T-helper 22 cell (primary cell): ENCODE measurements at places on chromosomes 11 and 22.

- peak; percentile 52 for DNase-seq
Measured at GRCh38 chr22:50247748-50248147, 2.9 kb upstream of the TUBGCP6 start.

- no peak for DNase-seq
Measured at GRCh38 chr11:1934335-1935155, 12.6 kb upstream of the MRPL23 start.

DNA sequence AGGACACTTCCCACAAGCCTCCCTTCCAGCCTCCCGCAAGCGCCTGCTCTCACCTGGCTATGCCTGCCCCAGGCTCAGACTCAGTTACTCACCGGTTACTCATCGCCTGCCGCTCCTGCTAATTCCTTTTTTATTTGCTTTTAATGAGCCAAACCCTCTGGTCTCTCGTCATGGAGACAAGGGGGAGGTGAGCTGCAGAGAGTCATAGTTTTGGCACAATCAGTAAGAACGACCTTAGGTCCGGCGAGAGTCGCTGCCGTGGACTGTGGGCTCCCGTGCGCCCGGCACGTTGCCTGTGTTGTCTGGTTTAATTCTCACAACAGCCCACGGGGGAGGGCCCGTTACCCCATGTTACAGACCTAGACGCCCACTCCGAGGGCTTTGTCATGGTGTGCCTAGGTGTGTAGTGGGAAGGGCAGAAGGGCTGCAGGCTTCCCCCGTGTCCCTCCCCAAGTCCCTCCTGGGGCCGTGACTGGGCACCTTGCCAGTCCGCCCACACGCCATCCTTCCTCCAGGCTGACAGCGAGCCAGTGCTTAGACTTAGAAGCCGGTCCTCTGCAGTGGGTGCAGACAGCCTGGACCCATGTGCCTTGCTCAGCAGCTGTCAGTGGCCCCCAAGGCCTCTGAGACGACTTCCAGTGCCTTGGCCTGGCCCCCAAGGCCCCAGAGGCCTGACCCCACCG, 42.2 kb downstream of the WNT7B start:
- DNase-seq: no peak

DNA sequence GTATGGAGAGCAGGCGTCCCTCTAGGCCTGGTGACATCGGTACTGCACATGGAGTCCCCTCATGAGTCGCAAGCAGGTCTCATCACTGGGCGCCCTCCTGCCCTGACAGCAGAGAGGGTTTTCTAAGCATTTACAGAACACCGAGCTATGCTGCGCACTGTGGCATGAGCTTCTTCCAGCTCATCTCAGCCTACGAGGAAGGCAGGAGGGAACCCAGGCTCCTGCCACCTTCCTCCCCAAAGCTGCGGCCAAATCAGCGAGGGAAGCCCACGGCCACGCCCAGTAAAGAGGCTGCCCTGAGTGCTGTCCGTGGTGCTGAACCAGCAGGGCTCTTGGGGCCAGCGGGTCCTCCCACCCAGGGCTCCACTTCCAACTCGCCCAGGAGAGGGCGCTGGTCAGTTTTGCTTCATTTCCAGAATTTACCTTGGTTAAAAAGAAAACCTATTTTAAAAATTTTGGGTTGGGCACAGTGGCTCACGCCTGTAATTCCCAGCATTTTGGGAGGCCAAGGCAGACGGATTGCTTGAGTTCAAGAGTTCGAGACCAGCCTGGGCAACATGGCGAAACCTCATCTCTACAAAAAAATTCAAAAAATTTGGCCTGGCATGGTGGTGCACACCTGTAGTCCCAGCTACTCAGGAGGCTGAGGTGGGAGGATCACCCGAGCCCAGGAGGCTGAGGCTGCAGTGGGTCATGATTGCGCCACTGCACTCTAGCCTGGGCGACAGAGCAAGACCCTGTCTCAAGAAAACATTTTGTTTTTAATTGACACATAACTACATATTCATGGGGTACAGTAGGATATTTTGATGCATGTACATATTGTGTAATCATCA, 34.2 kb downstream of the PHF21B start:
- DNase-seq: no peak

GRCh38 chr22:27046086-27046485, 388.7 kb downstream of the MIAT start:
- no peak for DNase-seq

DNA sequence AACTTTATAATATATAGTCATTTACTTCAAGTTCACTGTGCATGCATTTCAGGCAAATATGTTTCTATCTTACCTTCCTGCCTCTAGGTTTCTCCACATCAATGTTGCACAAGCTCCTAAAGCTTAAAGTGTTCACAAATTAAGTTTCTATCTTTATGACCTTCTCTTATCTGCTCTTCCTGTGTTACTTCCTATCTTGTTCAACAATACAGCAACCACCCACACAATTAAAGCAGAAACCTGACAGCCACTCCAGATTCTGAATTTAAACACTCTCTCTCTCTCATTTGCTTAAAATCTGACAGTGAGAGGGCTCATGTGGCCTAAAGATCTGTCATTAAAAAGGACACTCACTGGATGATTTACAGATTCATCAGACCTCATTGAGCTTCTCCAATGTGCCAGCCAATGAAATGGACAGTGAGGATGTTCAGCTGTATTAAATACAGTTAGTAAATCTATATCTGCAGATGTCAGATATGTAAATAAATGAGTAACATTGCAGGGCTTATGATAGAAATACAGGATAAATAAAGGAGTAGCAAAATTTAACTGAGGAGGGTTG, 10.9 kb downstream of the PDGFD start:
- no peak for DNase-seq

GRCh38 chr11:130190371-130190881, 30.8 kb downstream of the ST14 start:
- no peak for DNase-seq

GRCh38 chr11:11850668-11851067, 8.9 kb downstream of the USP47 start:
- no peak for DNase-seq

DNA sequence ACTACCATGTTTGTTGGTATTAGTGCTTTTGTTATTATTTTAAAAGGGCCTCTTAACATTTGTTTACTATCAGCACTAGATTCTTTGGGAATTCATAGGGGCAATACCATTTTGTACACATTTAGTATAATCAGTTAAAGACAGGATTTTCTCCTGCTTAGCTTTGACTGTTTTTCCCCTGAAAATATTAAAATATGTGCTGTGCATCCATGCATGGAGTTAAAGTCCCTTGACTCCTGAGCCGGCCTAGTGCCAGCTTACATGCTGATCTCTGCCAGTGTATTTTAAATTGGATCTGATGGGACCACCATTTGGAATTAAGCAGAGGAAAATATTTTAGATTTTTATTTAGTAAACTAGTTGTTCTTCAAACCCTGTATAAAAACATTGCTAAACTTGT, 161.4 kb downstream of the METTL15 start:
- no peak for DNase-seq
